Fibroblast of skin of scalp (primary cell): ENCODE measurements at places on chromosomes 1 and 21.

DNA sequence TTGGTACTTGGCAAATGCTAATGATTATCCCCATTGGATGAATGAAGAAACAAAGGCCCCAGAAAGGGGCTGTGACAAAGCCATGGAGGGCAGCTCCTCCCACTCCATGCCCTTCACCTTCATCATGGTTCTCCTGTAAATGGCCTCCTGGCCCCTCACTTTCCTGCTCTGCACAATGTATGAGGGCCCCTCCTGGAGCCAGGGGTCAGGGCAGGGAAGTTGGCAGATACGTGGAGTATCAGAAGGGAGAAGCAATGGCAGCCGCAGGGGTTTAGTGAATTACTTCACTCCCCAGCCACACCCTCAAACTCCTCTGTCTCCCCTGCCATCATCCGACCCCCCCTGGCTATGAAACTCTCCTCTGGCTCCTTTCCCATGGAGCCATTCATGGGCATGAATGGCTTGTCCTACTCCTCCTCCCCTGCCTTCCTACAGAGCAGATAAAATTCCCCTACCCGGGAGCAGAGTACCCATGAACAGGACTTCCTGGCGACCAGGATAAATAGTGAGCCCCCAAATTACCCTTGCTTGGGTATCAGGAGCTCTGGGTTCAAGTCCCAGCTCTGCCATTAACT lies 86.3 kb downstream of the CAMK2N1 start:
- DNase-seq = peak; percentile 13

GRCh38 chr1:116288201-116288598 lies 84.8 kb upstream of the ATP1A1 start:
- DNase-seq = no peak

DNA sequence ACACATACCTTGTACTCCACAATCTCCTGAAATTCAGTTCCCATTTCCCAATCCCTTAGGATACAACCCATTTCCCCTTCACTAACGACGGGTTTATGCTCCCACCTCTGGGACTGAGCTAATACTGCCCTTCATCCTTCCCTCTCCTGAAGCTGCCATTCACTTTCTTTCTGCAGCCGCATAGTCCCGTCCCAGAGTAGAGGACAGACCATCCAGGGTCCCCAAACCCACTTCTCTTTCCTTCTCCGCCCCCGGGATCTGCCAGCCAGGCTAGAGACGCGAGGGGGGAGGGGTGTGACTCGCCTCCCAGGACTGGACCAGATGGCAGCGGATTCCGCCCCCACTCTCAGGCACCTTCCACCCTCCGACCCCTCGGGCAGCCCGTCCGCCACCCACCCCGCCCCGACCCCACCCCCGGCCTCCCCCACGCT lies 679 bp downstream of the ABL2 start:
- peak; percentile 30 for DNase-seq

GRCh38 chr1:68551459-68551858 lies 54.6 kb upstream of the DEPDC1 start:
- DNase-seq = no peak

DNA sequence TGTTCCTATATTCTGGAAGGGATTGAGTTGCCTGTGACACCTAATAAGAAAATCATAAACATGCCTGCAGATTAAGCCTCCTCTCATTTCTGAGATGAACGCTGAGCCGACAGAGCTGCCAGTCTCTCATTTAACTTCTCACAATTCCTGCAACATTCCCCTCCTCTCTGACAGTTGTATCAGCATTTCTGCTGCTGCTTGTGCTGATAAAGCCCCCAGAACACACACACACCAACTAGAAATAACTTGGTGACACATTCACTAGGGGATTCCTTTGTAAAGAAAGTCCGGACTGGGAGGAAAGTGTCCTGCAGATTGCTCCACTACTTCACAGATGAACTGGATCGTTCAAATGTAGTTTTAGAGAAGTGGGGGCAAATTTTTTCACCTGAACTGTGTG lies 437.3 kb downstream of the PLA2G4A start:
- DNase-seq = no peak

GRCh38 chr1:89842567-89843272 lies 21.9 kb downstream of the LRRC8D start:
- no peak for DNase-seq

GRCh38 chr1:97433094-97433823 lies 487.6 kb downstream of the DPYD start:
- peak; percentile 92 for DNase-seq

DNA sequence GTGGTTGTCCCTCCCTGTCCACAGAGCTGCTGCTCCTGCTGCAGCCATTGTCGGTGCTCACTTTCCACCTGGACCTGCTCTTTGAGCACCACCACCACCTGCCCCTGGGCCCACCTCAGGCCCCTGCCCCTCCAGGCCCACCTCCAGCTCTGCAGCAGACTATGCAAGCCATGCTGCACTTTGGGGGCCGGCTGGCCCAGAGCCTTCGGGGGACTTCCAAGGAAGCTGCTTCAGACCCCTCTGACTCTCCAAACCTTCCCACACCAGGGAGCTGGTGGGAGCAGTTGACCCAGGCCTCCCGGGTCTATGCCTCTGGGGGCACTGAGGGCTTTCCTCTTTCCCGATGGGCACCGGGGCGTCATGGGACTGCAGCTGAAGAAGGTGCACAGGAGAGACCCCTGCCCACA lies 5.9 kb downstream of the RUSC1 start:
- DNase-seq = no peak

GRCh38 chr1:170619241-170620028 lies 44.5 kb upstream of the PRRX1 start:
- DNase-seq = peak; percentile 73
